ENCODE measurements at places on chromosomes 3 and 15. TPM values are rescaled to one million over a fixed set of nuclear protein-coding genes. Genes with fewer than 3 reads are reported as not detected.

Gene MOBP
- total RNA-seq, result not detected

Gene KCNAB1
- total RNA-seq, result under 0.01 TPM

Gene RARB
- 3.8 TPM for total RNA-seq

Gene CLDN18
- total RNA-seq, result not detected

Gene RBPMS2
- 0.25 TPM for total RNA-seq

Gene ATP1B3
- 80.7 TPM for total RNA-seq

Gene PPIP5K1
- 23.8 TPM for total RNA-seq

Gene APPL1
- 45.1 TPM for total RNA-seq

Gene HTR3E
- not detected for total RNA-seq

GRCh38 chr3:187516446-187517185 lies 148.4 kb downstream of the RTP4 start:
- DNase-seq, result no peak

DNA sequence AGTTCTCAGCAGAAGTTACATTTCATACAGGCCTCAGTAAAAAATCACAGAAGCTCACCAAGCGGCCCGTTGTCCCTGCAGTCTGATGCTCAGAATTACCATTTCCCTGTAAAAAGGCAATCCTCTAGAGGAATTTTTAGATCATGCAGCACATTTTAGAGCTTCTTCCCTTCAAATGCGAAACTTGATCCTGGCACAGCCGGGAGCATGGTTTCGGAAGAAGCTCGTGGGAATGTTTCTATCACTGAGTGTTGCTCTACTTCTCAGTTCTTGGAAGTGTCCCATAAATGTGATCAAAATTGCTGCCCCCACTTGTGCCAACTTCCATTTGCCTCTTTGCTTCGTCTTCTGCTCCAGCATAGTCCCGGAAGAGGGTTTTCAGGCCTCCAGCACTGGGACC lies 3.8 kb upstream of the H1-8 start:
- DNase-seq, result no peak

- peak; percentile 85 for DNase-seq
Observed at GRCh38 chr3:14435175-14436014, 33.0 kb downstream of the SLC6A6 start.

DNA sequence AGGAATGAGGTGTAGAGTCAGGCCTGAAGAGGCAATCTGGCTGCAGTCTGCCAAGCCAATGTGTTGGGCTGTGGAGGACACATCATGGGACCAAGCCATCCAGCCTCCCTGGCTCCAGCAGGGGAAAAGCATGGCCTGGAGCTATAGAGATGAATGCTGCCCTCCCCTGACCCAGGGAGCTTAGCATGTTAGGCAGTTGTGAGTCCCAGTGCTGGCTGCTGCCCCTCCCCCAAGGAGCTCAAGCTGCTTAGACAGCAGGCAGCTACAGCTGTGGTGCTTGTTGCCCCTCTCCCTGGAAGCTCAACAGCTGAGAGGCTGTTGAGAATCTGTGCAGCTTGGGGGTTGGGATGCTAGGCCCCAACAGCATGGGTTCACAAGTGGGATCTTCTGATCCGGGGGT lies 85.6 kb upstream of the DNAJC19 start:
- no peak for DNase-seq

- DNase-seq, result no peak
Observed at GRCh38 chr3:136621628-136622027, 130.6 kb downstream of the STAG1 start.

- DNase-seq, result peak; percentile 47
Observed at GRCh38 chr15:30985081-30985531, 6.3 kb downstream of the MTMR10 start.

DNA sequence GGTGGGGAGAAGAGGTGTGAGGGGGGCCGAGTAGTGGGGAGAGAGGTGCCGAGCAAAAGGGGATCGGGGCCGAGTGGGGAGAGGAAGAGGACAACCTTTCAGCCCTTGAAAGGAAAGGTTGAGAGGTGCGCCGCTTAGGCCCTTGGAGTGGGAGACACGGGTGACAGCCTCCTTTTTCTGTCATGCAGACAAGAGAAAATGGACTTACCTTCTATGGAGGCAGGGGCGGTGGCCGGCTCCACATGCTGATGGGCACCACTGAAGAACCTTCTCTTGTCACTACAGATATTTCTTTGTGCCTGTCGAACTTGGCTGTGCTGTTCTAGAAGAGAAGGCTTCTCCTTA lies 421 bp downstream of the KLHL18 start:
- DNase-seq, result no peak

- DNase-seq, result no peak
Observed at GRCh38 chr15:94265009-94265408, 33.6 kb downstream of the MCTP2 start.

- no peak for DNase-seq
Observed at GRCh38 chr3:47010111-47010712, 30.7 kb downstream of the NBEAL2 start.

DNA sequence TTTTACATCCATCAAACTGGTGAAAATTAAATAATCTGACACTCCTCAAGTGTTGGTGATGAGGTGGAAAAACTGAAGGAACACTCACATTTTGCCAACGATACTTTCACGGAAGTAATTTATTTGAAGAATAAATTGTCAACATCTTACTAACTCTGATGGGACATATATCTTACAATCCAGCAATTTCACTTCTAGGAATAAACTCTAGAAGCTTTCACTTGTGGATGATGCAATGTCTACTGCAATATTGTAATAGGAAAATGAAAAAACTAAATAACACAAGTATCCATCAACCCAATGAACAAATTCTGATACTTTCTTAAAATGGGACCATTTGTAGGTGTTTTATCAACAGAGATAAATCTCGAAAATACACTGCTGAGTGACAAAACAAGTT lies 16.2 kb upstream of the LIPC start:
- DNase-seq, result no peak

DNA sequence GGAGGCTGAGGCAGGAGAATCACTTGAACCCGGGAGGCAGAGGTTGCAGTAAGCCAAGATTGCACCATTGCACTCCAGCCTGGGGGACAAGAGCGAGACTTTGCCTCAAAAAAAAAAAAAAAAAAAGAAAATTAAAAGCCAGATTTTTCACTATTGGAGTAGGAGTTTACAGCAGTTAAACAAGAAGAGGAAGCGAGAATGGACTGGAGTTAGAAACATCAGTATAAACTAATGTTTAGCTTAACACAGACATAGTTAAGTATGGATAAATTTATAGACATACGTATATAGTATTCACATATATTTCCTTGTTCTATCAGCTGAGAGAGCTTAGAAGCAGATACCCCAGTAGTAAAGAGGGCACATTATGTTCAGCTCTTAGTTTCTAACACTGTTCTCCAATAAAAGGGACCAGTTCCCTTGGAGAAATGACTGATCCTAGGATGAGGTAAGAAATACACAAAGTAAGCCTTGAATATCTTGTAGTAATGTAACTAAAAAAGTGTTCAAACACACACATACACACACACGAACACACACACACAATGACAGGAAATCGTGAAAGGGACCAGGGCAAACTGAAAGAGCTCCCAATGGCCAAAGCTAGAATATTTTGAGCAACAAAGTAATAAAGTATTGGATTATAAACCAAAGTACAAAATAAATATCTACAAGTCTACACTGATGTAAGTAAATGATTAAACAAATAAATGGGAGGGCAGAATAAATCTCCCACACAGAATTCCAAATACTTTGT lies 25.1 kb downstream of the PIK3CB start:
- DNase-seq, result peak; percentile 24

DNA sequence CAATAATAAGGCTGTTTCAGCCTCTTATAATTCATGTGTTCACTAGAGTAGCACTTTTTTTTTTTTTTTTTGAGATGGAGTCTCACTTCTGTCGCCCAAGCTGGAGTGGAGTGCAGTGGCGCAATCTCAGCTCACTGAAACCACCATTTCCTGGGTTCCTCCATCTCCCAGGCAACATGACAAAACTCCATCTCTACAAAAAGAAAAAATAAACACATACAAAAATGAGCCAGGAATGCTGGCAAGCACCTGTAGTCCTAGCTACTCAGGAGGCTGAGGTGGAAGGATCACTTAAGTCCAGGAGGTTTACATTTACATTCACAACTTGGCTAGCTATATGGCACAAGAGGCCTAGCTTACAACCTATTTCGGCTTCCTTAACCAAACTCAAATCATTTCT lies 6.8 kb downstream of the USP4 start:
- DNase-seq, result no peak

GRCh38 chr3:198018416-198018815 lies 58.4 kb downstream of the LMLN start:
- DNase-seq, result no peak

DNA sequence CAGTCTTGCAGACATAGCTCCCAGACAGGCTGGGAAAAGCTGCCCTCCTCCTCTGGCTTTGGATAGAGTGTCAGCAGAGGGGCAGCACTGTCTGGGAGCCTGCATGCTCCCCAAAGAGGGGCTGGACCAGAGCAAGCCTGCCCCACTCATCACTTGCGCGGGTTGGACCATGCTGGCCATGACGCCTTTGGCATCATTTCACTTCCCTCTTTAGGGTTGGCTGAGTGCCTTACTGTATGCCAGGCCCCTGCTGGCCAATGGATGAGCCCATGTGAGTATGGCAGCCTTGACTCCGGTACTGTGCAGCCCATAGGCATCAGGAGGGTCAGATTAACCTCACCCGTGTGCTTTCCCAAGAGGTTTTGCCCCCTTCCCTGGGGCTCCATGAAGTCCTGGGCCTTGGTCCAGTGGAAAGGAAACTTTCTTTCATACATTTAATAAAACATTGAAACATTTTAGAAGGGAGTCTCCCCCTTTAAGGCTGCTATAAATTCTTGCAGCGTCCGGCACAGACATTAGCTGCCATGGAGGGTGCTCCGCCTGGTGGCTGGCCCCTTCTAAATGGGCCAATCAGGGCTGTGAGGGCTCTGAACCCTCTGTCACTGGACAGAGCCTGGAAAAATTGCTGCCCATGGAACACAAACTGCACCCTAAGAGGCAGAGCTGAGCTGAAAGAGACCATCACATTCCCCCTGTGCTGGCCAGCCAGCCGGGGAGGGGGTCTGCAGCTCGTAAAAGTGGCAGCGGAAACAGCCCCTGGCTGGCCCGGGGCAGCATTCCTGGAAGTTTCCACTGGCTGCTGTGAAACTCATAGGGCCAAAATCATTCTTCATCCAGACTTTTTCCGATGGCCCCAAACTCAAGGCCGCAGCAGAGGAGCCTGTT lies 20.8 kb upstream of the DUSP7 start:
- no peak for DNase-seq

- DNase-seq, result no peak
Observed at GRCh38 chr3:191076903-191077552, 122.0 kb upstream of the OSTN start.

DNA sequence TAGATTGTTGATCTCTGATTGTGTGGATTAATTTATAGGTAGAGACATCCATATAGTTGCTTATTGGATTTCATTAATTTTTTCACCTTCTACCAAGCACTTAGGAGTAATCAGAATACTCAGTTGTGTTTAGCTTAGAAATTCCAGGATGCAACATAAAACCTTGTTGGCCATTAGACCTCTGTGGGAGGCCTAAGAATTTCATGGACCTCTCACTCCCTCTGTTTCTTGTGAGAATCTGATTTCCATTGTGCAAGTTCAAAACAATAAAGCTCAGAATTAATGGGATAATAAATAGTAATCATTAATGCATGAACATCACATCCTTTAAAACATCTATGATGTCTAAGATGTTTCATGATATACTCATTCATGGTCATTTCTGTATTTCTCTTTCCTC lies 332.4 kb downstream of the GRM7 start:
- DNase-seq, result no peak

GRCh38 chr15:100234158-100235029 lies 107.4 kb downstream of the ADAMTS17 start:
- no peak for DNase-seq

- DNase-seq, result no peak
Observed at GRCh38 chr15:61483599-61483998, 254.5 kb upstream of the RORA start.

GRCh38 chr3:180116203-180116602 lies 79.5 kb upstream of the PEX5L start:
- no peak for DNase-seq

DNA sequence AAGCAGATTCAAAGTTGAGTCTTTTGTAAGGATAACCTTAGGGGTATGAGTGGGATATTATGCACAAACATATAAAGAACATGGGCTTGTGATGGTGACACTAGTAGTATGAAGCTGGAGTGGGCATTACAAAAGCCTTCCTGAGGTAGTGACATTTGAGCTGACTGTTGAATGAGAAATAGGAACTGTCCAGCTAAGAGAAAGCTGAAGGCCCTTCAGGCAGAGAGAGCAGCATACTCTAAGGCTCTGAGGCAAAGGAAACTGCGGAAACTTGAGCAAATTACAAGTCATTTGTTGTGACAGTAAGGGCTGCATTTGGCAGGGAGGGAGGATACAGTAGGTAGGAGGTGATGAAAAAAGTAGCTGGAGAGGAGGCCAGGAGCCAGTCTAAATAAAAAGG lies 190.7 kb upstream of the CD96 start:
- DNase-seq, result no peak

DNA sequence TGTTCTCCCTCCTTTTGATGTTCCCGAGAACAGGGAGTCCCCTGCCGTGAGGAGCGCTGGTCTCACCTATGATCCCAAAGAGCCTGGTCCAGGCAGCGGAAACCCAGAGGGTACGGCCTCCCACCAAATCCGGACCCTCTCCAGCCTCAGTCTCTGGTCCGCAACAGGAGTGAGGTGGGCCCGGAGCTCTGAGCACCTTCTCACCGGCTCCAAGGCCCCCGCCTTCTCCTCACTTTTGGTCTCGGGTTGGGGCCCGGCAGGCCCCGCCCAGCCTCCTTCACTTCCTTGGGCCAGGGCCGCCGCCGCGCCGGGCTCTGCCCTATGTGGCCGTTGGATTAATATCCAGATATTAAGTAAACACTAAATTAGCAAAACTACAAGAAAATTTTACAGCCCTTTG lies 5.7 kb upstream of the SKOR1 start:
- DNase-seq, result no peak

DNA sequence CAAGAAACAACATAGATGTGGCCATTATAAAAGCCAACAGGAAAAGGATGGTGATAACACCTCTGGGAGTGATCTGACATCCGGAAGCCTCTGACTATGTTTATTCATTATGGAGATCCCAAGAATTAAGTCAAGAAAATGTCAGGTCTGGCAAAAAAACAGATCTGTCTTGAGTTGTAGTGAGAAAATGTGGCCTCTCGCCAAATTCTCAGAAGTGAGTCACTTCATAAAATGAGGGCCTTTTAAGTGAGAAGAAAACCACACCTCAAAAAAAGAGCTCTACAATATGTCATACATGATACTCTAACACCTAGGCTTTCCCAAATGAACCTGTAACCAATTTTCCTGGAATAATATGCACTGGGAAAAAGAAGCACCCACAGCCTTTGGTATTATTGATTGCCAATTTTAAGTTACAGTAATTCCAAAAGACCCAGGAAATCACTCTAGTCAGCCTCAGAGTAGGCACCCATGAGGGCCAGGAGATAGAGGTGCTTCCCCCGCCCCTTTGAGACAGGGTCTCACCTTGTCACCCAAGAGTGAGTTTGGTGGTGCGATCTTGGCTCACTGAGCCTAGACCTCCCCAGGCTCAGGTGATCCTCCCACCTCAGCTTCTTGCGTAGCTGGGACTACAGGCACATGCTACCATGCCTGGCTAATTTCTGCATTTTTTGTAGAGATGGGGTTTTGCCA lies 38.0 kb downstream of the CCR3 start:
- DNase-seq, result no peak

- no peak for DNase-seq
Observed at GRCh38 chr15:57883701-57884100, 177.2 kb downstream of the POLR2M start.

Measured in dermis microvascular lymphatic vessel endothelial cell (primary cell).